ENCODE measurements at places on chromosomes 5 and 9.

DNA sequence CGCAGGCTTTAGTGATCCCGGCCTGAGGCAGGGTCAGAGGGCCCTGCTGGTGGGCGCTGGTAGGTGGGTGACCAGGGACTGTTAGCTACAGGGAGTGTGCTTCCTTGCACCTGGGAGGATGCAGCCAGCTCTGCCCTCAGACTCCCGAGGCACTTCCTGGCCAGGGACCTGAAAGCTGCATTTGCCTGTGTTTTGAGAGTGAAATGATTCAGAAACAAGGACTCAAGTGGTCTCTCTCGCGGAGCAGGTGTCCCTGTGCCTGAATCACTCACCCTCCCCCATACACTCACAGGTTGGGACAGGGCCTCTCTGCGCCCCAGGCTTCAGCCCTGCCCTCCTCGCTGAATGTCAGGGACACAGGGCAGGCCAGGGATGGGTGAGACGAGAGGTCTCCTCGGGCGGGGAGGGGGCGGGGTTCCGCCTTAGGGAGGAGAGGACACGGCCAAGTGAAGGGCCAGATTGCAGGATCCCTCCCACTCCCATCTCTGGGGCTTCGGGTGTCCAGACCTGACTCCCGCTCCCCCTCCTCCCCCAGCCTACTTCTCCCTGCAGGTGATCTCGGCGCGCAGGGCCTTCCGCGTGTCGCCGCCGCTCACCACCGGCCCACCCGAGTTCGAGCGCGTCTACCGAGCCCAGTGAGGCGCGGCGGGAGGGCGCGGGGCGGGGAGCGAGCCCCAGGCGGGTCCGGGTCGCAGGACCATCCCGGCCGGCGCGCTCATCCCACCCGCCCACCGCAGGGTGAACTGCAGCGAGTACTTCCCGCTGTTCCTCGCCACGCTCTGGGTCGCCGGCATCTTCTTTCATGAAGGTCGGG, 1.5 kb downstream of the LTC4S start:
- DNase-seq = no peak

GRCh38 chr5:77151501-77151900, 59.0 kb upstream of the PDE8B start:
- no peak for DNase-seq

DNA sequence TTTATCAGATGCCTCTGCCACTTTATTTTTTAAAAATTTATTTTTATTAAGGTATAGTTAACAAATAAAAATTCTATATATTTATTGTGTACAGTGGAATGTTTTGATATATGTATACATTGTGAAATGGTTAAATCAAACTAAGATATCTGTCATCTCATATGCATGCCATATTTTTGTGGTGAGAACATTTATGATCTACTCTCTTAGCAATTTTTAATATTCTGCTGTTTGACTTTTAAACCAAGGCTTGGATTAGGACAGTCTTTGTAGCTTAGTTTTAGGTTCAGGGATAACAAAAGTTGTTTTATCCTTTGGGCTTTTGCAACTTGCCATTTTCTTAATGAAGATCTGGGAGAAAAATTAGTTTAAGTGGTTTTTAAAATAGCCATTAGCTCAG, 46.0 kb upstream of the CDKN2B start:
- no peak for DNase-seq

DNA sequence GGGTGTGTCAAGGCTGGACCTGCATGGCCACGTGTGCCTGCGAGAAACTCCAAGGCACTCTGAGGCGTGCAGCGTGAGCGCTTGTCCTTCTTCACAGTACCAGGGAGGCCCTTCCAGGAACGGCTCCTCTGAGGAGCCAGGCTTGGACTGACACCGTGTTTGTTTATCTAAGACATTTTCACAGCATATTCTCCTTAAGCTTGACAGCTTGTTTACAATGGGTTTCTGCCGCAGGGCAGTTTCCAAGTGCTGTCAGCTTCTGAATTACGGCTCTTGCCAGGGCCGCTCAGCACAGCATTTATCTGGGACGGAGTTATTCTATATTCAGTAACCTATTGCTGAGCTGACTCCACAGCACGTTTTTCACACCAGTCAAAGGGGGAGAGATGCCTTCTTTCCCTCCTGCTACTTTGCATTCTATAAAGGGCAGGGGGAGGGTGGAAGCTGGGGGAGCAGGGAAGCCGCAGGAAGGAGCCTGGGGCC, 98.4 kb downstream of the LMNB1 start:
- no peak for DNase-seq

- DNase-seq = peak; percentile 1
These were observed 188.5 kb upstream of the GRAMD2B start for GRCh38 chr5:126234563-126235195.

DNA sequence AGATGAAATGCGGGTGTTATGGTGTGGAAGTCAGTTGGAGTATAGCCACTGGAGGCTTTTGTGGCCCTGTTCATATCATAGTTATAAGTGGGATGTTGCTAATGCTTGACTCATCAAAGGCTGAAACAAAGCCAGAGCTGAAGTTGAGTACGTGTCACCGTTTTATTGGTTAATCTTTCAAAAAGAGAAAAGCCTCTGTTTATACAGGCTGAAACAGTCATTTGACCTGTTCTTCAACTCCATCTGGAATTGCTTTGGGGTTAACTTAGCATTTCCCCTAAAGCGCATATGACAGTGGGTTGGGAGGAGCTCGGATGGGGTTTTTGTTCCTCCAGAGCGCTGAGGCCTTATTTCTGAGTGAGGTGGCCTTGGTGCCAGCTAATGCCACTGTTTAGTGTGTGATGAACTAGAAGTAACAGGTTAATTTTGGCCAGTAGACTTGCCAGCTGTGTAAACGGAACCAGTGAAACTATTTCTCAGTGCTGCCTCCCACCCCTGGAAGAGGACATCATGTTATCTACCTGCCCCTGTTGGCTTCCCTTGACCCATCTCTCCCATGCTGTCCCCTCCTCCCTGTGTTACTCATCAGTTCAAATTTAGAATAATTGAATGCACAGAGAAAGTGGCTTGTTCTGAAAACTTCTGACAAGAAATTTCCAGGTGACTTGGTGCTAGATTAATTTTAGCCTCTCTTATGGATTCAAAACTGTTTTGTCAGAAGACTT, 34.2 kb downstream of the MTAP start:
- DNase-seq = peak; percentile 97

DNA sequence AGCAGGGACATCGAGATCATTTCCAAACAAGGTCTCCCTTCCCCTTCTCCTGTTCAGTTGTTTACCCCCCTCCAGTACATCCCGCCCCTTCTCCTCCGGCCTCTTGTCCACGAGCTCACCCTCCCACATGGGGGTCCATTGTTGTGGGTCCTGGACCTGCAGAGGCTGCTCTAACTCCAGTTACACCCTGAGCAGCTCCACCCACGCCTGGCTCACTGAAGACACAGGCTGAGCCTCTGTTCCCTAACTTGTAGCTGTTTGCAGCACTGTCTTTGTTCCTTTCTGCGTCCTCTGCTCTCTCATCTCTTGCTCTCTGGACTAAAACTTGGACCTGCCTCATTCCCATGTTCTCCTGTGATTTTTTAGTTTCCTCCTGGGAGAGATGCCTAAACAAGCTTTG, 377.5 kb downstream of the MED10 start:
- no peak for DNase-seq
